RPMI7951 (cell line): ENCODE measurements at places on chromosomes 12 and 14. TPM values are rescaled to one million over a fixed set of nuclear protein-coding genes. Genes with fewer than 3 reads are reported as not detected.

Gene BCL11B
- 0.10 and 0.12 TPM in 2 replicates for total RNA-seq

Gene GPR68
- 16.7 and 18.6 TPM in 2 replicates for total RNA-seq

Gene KRT83
- total RNA-seq, result not detected in 2 replicates

Gene EMC9
- 25.8 and 32.6 TPM in 2 replicates for total RNA-seq

Gene ISM2
- total RNA-seq, result under 0.01 TPM in 1 of 2 replicates, not detected in the other

Gene ACSM4
- not detected in 2 replicates for total RNA-seq

Gene ZC3H14
- total RNA-seq, result 55.5 and 77.7 TPM in 2 replicates

Gene SLC4A8
- total RNA-seq, result 0.78 and 0.96 TPM in 2 replicates

Gene LRFN5
- total RNA-seq, result under 0.01 and 0.12 TPM in 2 replicates

Gene PARP11
- 4.8 and 6.1 TPM in 2 replicates for total RNA-seq

Gene EPYC
- not detected in 2 replicates for total RNA-seq

Gene PSMD9
- 40.4 and 54.3 TPM in 2 replicates for total RNA-seq

Gene RNASE4
- total RNA-seq, result 8.1 and 14.2 TPM in 2 replicates

Gene ITGA7
- 11.4 and 15.1 TPM in 2 replicates for total RNA-seq

Gene KIF26A
- not detected in 2 replicates for total RNA-seq

Gene PTMS
- total RNA-seq, result 126 and 151 TPM in 2 replicates

Gene PTPN6
- 0.24 TPM in 1 of 2 replicates, not detected in the other for total RNA-seq

Gene LIN7A
- total RNA-seq, result under 0.01 TPM in 1 of 2 replicates, not detected in the other

Gene FBRSL1
- total RNA-seq, result 1.2 and 2.3 TPM in 2 replicates

Gene DTX1
- not detected in 2 replicates for total RNA-seq

Gene WIF1
- total RNA-seq, result not detected in 2 replicates

Gene PTGR2
- 4.9 and 5.1 TPM in 2 replicates for total RNA-seq

Gene DLGAP5
- 109 and 144 TPM in 2 replicates for total RNA-seq

Gene KRT79
- total RNA-seq, result 3.3 and 4.8 TPM in 2 replicates

Gene DIP2B
- 10.8 and 11.8 TPM in 2 replicates for total RNA-seq

Gene P3H3
- 26.9 and 27.3 TPM in 2 replicates for total RNA-seq

Gene ALX1
- total RNA-seq, result 13.4 and 18.6 TPM in 2 replicates

Gene XRCC3
- total RNA-seq, result 14.5 and 22.4 TPM in 2 replicates

Gene SMIM41
- not detected in 2 replicates for total RNA-seq

Gene SOAT2
- total RNA-seq, result not detected in 2 replicates

Gene KRT74
- total RNA-seq, result not detected in 2 replicates

Gene PLBD1
- 0.78 and 1.3 TPM in 2 replicates for total RNA-seq

Gene KLRK1
- not detected in 2 replicates for total RNA-seq

Gene KRT73
- not detected in 2 replicates for total RNA-seq

Gene KRT6C
- not detected in 2 replicates for total RNA-seq

Gene ADSS1
- total RNA-seq, result 1.6 and 3.2 TPM in 2 replicates

Gene ATP5F1B
- total RNA-seq, result 453 and 475 TPM in 2 replicates

Gene FAM90A1
- not detected in 2 replicates for total RNA-seq

Gene TAS2R7
- not detected in 2 replicates for total RNA-seq

Gene MYF6
- total RNA-seq, result not detected in 2 replicates

Gene DHRS1
- 12.6 and 15.6 TPM in 2 replicates for total RNA-seq

Gene ADAM21
- total RNA-seq, result 0.68 and 1.6 TPM in 2 replicates

Gene A2ML1
- total RNA-seq, result not detected in 2 replicates

Gene RND1
- 0.29 TPM in 1 of 2 replicates, not detected in the other for total RNA-seq

Gene NCKAP5L
- total RNA-seq, result 5.0 and 5.7 TPM in 2 replicates

Gene MRPL42
- 89.8 and 127 TPM in 2 replicates for total RNA-seq

Gene CMA1
- total RNA-seq, result not detected in 2 replicates

Gene SCARB1
- total RNA-seq, result 13.9 and 15.3 TPM in 2 replicates

Gene TSPAN19
- total RNA-seq, result not detected in 2 replicates

Gene OR4K5
- not detected in 2 replicates for total RNA-seq

Gene ZBTB25
- 3.8 and 8.3 TPM in 2 replicates for total RNA-seq

Gene FGF23
- not detected in 2 replicates for total RNA-seq
